ENCODE measurements at places on chromosomes 6 and 20.

DNA sequence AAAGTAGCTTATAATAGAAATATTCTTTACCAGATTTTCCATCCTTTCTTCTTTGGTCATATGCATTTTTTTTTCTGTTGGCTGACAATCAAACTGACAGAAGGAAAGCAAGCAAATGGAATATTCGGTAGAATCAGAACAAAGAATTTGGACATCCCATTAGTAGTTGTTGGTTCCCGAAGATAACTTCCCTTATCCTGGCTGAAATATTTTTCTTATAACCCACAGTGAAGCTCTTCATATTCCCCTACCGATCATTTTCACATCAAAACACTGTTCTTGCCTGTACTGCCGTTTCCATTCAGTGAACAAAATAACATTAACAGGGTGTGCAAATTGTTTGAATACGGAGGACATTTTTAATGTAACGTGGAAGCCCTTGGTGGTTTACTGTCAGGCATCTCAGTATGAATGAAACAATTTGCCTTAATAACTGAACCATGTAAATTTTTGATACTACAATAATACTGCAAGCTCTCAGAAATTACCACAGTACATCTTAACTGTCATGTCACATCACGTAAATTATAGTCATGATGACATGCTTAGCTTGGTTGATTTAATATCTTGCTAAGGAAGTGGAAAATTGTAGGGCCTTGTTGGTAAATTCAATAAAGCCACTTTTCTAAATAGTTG is 311.5 kb downstream of the LAMA2 start:
- no peak for DNase-seq

GRCh38 chr6:110345025-110345424 is 13.1 kb downstream of the METTL24 start:
- DNase-seq, result no peak

- no peak for DNase-seq
Observed at GRCh38 chr6:91539456-91539855, 952.6 kb upstream of the MAP3K7 start.

- peak; percentile 98 for DNase-seq
Observed at GRCh38 chr6:166342349-166343149, at the start of gene SFT2D1. Gene SFT2D1, minus strand, starts transcription at chr6:166342545. Its CDS starts 64 bp downstream, at chr6:166342481.

DNA sequence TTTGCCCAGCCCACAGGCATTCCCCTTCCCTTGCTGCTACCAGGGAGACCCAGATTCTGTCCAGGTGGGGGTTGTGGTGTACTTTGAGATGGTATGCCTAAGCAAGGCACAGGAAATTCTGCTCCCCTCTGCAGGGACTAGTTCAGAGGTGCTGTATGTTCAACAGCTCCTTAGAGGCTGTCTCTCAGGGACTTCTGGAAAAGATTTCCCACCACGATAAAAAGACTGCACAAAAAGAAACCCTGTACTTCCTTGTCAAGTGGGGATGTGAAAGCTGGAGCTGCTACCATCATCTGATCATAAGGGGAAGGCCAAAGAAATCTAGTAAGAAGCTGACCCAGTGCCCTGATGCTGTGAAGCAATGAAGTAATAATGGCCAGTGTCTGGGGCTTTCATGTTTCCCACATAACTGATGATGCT is 51.5 kb upstream of the SMIM29 start:
- no peak for DNase-seq

DNA sequence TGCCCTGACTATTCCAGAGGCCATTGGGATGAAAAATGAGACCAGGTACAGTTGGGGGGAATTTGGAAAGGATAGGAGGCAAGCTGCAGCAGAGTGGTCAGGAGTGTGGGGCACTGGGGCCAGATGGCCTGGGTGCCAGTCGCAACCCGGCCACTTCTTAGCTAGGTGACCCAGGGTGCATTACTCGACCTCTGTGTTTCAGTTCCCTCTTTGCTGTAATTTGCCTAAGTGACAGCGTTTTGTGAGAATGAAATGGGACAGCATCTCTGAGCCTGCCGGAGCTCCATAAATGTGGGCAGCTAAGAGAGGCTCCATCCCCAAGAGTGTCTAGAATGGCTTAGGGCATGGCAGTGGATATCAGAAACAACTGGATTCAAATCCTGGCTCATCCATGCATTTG is 13.9 kb downstream of the LRFN2 start:
- DNase-seq, result no peak

- DNase-seq, result no peak
Observed at GRCh38 chr20:6489361-6490171, 277.9 kb upstream of the BMP2 start.
